Forelimb muscle (tissue), 1 donor: ENCODE measurements at places on chromosomes 7 and 10. TPM values are rescaled to one million over a fixed set of nuclear protein-coding genes. Genes with fewer than 3 reads are reported as not detected.

The IGFBP3 gene
- 225 TPM for polyA plus RNA-seq

The PLAU gene
- 29.4 TPM for polyA plus RNA-seq

The ADAP1 gene
- polyA plus RNA-seq: 3.2 TPM

The AGAP5 gene
- 15.1 TPM for polyA plus RNA-seq

The VAX1 gene
- not detected for polyA plus RNA-seq

The GNA12 gene
- 26.5 TPM for polyA plus RNA-seq

The FAM221A gene
- 2.4 TPM for polyA plus RNA-seq

The AGAP3 gene
- 68.3 TPM for polyA plus RNA-seq

The HOXA5 gene
- polyA plus RNA-seq: 19.1 TPM

The EPO gene
- 0.18 TPM for polyA plus RNA-seq

The FAS gene
- 6.2 TPM for polyA plus RNA-seq

The STAG3 gene
- polyA plus RNA-seq: 21.2 TPM

- DNase-seq: peak; percentile 78
These were observed at the start of gene ALDH18A1 for GRCh38 chr10:95656291-95657164. TSS of gene ALDH18A1 (minus strand) at chr10:95656711. CDS start at chr10:95653377, 3,334 bp downstream.

GRCh38 chr10:6558759-6559461 lies 21.2 kb downstream of the PRKCQ start:
- DNase-seq: no peak

DNA sequence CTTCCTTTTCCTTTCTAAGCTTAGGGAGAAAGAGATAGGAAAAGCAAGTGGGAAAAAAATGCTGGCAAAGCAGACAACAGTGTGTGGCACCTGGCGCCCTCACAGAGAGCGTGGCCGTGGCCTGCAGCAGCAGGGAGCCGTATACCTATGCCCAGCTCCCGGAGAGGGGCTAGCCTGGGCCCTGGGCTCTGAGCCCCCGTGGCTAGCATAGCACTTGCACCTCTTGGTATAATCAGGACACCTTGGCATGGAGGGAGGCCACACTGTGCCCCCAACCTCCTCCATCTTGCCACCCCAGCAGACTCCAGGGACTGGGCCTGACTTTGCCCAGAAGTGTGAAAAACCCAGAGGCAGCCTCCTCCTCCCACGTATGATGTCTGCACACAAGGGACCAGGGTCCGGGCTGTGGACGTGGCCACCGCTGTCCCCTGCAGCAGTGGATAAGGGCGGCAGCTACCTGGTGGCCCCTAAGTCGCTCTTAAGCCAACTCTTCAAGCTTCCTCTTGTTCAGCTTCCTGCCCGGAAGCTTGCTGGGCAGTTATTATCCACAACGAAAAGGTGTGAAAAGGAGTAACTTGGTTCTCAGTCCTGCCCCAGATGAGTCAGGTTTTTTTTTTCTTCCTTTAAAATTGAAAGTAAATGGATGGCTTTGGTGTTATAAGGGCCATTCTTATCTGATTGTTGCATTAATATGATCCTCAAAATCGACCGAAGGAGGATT lies 249.1 kb upstream of the PITRM1 start:
- no peak for DNase-seq

- peak; percentile 38 for DNase-seq
These were observed 802 bp upstream of the CDK6 start for GRCh38 chr7:92837000-92837749.

GRCh38 chr7:158414486-158414961 lies 173.1 kb downstream of the PTPRN2 start:
- DNase-seq: no peak

DNA sequence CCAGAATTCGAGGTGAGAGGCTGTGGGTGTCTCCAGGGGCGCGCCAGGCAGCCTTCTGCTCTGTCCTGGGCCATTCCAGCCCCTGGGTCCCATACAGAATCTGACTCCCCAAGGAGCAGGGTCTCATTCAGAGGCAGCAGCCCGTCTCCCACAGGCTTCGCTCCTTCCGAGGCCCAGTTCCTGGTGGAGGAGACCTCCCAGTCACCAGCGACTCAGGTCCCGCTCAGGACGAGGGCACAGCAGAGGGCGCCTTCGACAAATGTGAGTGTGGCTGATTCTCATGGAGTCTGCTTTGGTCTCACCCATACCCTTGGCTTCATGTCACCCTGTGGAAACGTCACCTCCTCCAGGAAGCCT lies 81.8 kb upstream of the GPR26 start:
- DNase-seq: no peak

- no peak for DNase-seq
These were observed 55.0 kb downstream of the DENND11 start for GRCh38 chr7:141646826-141647480.

- no peak for DNase-seq
These were observed 157.0 kb upstream of the MKLN1 start for GRCh38 chr7:131170440-131171271.

DNA sequence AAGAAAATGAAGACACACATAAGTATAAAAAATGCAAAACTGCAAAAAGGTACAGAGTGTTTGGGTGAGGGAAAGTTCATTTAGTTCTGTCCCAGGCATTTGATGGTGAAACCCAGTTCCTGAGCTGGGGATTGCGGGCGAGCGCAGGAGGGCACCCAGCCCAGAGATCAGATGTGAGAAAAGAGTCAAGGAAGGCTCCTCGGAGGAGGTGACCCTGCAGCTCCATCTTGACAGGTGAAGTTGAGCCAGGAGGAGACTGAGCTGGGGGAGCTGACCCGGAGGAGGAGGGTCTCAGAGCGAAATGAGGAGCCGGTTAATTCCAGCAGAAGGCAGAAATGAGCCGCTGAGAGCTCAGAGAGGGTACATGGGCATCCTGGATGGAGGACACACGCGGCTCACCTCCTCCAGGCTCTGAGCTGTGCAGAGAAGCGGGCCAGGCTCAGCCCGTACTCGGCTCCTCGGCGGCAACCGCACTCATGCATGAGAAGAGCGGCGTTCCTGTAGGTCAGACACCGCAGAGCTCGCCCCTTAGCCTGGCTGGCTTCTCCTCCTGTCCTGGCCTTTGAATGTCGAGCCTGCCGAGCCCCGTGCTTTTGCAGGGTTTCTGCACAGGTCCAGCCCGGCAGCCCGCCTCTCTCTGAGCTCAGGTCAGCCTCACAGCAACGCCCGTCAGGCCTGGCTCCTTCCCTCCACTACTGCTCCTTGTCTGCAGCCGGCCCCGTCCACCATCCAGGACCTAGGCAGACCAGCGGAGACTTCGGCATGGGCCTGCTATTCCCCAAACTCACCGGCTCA lies 9.5 kb upstream of the RAMP3 start:
- no peak for DNase-seq

DNA sequence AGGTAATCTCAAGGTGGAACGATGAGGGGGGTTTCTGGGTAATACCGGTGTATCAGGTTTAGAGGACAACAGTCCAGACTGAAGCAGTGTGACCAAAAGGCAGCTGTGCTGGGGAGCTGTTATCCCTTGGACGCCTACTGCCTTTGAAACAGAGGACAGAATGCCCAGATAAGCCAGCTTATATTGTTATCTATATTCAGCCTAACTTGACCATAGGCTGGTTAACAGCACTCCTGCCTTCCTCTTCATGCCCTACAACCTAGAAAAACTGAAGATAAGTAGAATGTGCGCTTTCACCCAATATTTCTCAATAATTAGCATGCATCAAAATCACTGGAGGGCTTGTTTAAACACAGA lies 44.9 kb downstream of the IL6 start:
- no peak for DNase-seq

DNA sequence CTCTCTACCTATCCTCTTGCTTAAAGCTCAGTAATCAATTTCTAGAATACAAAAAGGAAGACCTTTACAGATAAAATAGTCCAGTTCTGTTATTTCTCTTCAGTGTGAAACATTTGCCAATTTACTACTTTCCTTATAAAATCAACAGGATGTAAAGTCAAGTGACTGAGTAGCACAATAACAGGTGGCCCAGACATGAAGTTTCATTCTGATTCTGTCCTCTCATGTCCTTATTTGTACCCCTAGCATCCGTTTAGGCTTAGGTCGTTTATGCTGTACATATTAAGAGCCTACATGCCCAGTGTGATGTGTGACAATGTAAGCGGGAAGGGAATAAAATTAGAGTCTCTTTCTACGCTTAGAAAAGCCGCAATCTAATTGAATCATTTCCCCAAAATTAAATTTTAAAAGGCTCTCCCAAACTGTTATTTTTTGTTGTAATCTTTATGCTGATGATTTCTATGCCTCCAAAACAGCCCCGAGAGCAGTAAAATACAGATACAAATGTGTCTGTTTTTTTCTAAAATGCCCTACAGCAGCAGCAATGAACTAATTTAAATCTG lies 29.1 kb downstream of the EPC1 start:
- no peak for DNase-seq

GRCh38 chr7:20798694-20799121 lies 12.0 kb upstream of the SP8 start:
- no peak for DNase-seq

DNA sequence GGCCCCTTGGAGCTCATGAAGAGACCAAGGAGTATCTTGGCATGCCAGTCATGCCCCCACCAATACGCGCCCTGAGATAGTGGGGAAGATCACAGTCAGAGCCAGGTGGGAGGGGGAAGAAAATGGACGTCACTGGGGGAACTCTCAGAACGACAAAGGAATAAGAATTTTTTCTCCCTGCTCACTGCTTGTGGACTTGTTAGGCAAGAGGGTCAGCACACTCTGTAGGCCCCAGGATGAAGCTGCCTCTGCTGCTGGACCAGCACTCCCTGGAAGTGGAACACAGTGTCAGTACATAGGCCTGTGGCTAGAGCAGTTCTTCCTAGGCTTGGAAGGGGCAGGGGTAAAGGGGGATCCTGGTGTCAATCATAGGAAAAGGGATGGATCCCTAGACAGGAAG lies 46.5 kb downstream of the DRGX start:
- no peak for DNase-seq

GRCh38 chr10:19518632-19519031 lies 297.6 kb upstream of the PLXDC2 start:
- no peak for DNase-seq

DNA sequence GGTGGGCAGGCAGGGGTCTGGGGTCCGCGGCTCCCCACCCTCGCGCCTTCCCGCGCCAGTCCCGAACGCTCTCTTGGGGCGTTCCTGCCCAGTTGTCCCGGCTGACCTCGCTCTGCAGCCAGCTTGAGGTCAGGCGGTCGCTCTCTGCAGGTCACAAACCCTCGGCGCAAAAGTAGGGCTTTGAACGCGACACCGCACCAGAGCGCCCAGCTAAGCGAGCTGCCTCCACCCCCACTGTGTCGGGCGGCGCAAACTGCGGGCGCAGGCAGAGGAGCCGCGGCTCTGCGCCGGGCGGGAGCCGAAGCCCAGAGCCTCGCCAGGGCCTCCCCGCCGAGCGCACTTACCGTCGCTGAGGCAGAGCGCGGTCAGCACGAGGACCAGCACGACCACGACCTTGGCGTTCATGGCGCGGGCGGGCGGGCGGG lies 284 bp downstream of the CXCL12 start:
- no peak for DNase-seq

- DNase-seq: no peak
These were observed 53.6 kb upstream of the PRR15 start for GRCh38 chr7:29510028-29510427.

GRCh38 chr10:25811052-25811685 lies 122.9 kb upstream of the MYO3A start:
- no peak for DNase-seq

DNA sequence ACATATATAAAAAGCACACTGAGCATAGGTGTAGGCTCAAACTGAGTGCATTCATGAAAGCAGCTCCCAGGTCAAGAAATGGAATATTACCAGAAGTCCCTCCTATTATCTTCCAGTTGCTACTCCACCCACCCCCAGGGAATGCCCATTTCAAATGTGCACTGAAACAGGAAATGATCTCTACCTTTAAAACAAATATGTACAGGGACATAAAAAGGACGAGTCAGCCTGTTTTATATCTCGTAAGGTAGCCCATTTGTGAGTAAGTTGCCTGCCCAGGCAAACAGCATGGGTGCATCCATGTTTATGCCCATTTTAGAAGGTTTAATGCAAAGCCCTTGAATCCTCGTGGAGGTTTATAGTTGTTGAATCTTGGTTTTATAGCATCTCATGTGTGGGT lies 10.4 kb downstream of the FFAR4 start:
- no peak for DNase-seq

DNA sequence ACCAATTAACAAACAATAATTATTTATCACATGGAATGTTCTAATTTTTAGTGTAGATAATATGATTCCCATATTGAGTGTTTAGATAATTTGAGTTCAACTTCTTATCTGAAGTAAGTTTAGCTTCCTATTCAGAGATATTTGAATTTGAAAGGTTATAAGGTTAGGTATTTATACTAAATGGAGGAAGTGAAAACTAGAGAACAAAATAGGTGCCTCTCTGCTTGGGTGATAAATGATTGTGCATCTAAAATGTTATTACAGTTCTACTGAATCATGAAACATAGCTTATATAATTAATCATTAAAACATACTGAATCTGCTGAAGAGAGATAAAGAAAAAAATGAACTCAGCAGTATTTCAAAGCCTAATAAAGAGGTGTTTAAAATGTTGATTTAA lies 1174.3 kb downstream of the XPNPEP1 start:
- DNase-seq: no peak

DNA sequence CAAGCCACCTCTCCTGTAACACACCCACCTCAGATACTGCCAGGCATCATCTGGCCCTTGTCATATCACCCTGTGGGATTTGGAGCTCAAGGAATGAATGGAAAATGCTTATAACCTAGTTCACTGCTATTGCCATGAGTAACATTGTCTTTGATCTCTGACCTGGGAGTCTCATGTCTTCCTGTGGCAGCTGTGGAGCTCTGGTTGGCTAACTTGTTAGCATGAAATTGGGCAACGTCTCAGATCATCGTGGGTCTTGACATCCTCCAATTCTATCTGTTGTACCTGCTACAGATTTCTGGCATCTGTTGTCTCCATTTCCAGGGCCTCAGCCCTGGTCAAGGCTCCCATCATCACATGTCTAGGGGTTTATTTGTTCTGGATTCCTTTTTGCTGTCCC lies 2.2 kb upstream of the TMEM270 start:
- no peak for DNase-seq

DNA sequence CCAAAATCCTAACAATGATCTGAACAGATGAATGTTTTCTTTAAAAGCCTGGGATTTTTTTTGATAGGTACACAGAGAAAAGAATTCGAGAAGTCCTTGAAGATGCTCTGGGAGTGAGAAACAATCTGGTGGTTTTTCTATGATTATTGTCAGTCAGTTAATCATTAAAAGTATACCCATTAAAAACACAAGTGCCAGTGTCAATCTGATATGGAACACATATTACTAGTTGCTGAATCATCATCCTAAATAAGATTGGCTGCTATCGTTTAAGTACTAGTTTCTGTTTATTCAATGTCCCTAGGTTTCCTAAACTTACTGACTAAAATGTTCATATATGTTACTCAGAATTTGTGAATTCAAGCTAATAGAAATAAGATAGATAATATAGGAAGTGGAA lies 16.1 kb downstream of the COL28A1 start:
- no peak for DNase-seq

- no peak for DNase-seq
These were observed 95.1 kb downstream of the SLIT1 start for GRCh38 chr10:97090644-97091043.

DNA sequence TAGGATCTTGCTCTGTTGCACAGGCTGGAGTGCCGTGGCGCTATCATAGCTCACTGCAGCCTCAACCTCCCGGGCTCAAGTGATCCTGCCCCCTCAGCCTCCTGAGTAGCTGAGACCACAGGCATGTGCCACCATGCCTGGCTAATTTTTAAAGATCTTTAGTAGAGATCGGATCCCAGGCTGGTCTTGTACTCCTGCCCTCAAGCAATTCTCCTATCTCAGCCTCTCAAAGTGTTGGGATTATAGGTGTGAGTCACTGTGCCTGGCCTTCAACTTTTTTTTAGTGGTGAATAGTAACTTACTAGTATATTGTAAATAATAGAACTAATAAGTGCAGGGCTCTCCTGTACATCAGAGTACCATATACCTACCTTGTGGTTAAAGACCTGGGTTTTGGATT lies 52.1 kb upstream of the LMTK2 start:
- DNase-seq: no peak

GRCh38 chr7:125506331-125506730 lies 576.7 kb upstream of the POT1 start:
- no peak for DNase-seq
